CD4-positive, alpha-beta T cell (primary cell): ENCODE measurements at places on chromosomes 2 and 18.

DNA sequence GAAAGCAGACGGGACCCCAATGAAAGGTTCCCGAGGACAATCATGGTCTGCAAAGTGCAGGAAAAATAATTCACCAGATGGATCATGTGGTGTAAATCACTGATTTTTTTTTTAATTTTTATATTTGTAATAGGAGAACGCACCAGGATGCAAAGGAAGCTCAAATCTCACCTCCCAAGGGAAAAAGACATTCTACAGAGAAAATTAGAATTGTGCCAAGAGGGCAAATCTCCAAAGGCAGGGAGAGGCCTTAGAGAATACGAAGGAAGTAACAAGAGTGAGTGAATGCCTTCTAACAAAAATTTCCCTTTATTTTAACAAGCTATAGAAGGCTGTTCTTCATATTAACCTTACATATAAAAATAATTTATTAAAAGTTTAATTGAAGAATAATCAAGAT lies 90.9 kb downstream of the ANKRD44 start:
- no peak for DNase-seq

DNA sequence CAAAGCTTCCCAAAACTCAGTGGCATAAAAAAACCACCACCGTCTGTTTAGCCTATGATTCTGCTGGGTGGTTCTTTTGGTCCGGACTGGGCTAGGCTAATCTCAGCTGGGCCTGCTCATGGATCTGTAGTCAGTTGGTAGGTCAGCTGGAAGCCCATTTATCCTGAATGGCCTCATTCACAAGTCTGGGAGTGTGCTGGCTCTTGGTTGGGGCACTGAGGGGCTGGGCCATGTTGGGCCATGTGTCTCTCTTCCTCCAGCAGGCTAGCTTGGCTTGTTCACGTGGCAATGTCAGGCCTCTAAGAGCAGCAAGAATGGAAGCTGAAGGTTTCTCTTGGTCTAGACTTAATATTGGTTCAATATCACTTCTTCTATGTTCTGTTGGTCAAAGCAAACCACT lies 95.7 kb upstream of the HS6ST1 start:
- no peak for DNase-seq

DNA sequence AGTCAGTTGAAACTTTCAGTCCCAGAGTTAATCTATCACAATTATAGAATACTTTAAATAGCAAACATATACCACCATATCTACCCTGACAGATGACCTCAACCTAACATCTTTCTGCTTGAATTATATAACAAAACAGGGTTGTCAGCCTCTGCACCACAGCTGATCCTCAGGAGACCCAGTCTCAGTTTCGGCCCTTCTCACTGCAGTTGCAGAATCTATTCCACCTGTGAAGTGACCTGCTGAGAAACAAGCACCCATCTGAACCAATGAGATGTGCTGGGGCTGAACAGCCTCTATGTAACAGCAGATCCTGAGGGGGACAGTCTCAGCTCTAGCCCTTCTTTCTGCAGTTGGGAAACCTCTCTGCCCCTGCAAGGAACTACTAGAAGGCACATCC lies 567.6 kb downstream of the KCNJ3 start:
- DNase-seq, result no peak

GRCh38 chr18:3660739-3661515 lies 211.0 kb downstream of the TGIF1 start:
- no peak for DNase-seq

DNA sequence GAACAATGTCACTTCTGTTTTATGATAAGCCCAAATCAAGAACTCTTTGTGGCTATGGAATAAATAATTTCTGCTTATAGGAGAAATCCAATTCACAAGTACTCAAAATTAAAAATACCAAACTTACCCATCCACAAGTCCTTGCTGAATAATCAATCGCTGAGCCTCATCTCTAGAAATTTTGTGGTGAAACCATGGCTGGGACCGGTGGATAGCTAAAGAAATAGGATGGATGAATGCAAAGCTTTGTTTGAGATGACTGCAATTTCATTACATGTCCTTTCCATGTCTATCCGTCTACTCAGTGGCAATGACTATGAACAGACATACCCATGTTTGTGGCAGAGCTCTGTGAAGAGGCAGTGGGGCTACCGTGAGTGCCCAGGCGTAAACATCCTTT lies 124.4 kb downstream of the GRB14 start:
- DNase-seq, result no peak

- DNase-seq, result no peak
Measured at GRCh38 chr18:54280220-54280569, 10.9 kb downstream of the POLI start.

- DNase-seq, result no peak
Measured at GRCh38 chr2:131056204-131056931, 36.9 kb downstream of the FAM168B start.

DNA sequence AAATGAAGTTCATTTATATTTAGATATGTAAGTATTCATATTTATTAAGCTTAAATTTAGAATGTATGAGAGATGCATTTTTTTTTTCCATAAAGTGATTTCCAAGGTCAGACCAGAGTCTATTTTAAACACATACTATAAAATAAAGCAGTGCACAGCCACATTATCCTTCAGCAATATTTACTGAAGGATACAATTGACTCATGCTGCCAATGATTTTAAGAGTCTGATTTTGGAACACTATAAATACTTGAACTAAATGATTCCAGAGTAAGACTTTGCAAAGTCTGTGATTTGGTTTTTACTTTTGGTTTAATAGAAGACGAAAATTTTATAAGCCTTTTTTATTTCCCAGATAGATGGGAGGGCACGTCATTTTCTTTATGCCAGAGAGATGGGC lies 107.1 kb downstream of the EPHA4 start:
- no peak for DNase-seq

DNA sequence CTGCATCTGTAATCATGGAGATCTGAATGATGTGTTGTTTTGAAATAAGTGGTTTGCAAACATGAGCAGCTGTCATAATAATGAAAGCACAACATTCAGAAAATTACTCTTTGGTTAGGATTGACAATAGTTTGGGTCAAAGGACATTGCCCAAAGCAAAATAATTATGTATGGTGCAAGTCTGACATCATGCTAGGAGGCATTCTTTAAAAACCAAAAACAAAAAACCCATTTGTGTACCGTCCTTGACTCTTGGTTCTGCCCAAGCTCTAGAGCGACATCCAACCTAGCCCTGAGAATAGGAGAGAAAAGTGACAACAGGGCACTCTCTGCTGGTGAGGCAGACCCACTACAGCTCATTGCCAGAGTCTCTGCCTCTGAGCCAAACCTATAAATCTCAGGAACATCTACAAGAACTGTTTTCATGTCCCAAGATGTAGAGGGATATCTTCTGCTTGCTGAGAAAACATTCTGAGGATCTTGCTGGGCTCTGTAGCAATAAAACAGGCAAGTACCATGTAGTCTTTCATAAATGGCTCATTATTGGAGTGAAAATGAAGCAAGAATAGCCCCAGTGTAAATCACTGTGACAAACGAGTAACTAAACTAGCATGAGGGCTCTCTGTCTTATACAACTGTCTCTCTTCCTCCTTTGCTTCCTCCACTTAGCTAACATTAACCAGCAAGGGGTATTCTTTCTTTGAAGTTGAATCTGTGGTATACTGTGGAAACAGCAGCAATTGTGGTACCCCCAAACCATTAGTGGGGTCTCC lies 266.8 kb upstream of the CXCR4 start:
- DNase-seq, result peak; percentile 37
